Endothelial cell of coronary artery (primary cell): ENCODE measurements at places on chromosomes 1 and 21. TPM values are rescaled to one million over a fixed set of nuclear protein-coding genes. Genes with fewer than 3 reads are reported as not detected.

The CD247 gene
- total RNA-seq, result 0.09 TPM in 2 replicates

The AXDND1 gene
- total RNA-seq, result 0.09 TPM in 1 of 2 replicates, not detected in the other

The LIPI gene
- not detected in 2 replicates for total RNA-seq

The TMEM81 gene
- total RNA-seq, result 1.1 and 2.1 TPM in 2 replicates

The KCNJ6 gene
- total RNA-seq, result under 0.01 TPM in 1 of 2 replicates, not detected in the other

The SLC44A3 gene
- total RNA-seq, result 0.27 and 0.28 TPM in 2 replicates

The TIAM1 gene
- under 0.01 and 2.7 TPM in 2 replicates for total RNA-seq
